ENCODE measurements at places on chromosomes 7 and 10. TPM values are rescaled to one million over a fixed set of nuclear protein-coding genes. Genes with fewer than 3 reads are reported as not detected.

Gene EN2
- total RNA-seq, result not detected

Gene ZNF365
- 1.5 TPM for total RNA-seq

Gene CALHM3
- total RNA-seq, result not detected

Gene STAG3
- not detected for total RNA-seq

Gene HOXA6
- 1.4 TPM for total RNA-seq

Gene GTPBP10
- total RNA-seq, result 12.5 TPM

Gene LRIT1
- total RNA-seq, result not detected
